ENCODE measurements at places on chromosomes 6 and 20.

GRCh38 chr20:59016795-59017492, 2.3 kb upstream of the TUBB1 start:
- no peak for DNase-seq

DNA sequence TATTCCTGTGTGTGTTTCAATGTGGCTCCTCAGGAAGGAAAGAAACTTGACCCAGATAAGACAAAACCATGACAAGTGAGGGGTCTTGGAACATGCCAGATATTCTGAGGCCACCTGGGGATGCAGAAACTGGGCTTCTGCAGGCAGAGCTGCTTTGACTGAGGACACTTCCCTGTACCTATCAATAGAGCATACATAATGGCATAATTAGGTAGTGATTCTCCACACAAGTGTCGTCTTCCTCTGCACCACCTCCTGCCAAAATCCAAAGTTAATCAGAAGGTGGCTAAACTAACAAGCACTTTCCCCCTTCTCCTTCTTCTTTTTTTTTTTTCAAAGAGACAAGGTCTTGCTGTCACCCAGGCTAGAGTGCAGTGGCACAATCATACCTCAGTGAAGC, 97.1 kb downstream of the KIF13A start:
- no peak for DNase-seq

- DNase-seq: no peak
These were observed 5.5 kb downstream of the BCAS1 start for GRCh38 chr20:54064939-54065338.

DNA sequence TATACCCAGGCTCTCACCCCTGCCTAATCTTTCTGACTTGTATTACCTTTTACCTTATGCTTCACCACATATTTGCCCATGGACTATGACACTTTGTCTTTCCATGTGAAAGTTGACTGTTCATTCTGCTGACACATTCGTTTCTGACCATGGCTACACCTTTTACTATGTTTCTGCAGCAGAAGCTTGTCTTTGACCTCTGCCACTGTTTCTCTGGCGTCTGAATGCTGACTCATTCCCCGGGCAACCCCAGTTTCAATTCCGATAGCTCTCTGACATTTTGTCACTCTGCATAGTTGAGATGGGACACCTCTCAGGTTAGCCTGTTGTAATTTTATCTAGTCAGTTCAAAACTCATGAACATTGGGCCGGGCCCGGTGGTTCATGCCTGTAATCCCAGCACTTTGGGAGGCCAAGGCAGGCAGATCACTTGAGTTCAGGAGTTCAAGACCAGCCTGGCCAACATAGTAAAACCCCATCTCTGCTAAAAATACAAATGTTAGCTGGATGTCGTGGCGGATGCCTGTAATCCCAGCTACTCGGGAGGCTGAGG, 50.7 kb downstream of the SLC26A8 start:
- no peak for DNase-seq

GRCh38 chr6:101853231-101854085, 459.9 kb downstream of the GRIK2 start:
- DNase-seq: no peak

- no peak for DNase-seq
These were observed 218.9 kb downstream of the EYA2 start for GRCh38 chr20:47113362-47114109.

DNA sequence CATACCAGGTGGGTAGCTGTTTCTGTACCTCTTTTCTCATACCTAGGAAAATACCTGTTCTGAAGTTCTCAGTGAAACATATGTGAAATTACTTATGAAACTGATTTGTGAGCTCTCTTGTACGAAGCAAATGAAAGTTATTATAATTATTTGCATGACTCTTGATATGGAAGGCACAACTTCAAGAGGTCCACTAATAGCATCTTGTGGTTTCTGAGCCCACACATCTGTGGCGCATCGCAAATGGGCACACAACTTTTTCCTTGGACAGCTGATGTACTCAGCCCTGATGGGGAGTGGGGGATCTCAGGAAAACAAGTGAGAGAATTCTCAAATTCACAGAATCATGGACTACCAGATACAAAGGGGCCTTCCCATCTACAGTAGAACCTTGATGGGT, 432.3 kb downstream of the CD83 start:
- DNase-seq: no peak

DNA sequence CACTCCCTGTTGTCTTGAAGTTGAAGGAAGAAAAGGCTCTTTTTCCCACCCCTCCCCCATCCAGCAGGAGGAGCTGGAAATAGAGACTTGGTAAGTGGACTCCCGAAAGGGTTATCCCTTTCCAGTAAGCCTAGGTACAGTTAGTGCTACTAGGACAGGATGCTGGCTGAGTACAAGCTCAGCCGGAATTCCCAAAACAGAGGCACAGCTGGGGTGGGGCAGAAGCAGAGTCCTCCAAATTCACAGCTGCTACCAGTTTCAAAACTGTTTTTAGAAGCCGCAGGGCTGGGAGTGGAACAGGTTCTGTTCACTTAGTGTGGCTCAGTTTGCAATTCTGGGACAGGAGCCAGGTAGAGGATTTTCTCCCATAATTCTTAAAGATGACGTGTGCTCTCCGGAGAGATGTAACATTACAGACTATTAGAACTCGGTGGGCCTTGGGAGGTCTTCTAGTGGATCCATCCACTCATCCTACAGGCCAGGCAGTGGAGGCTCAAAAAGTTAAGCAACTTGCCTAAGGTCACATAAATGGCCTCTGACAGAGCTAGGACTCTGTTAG, 19.0 kb upstream of the UTRN start:
- DNase-seq: no peak

DNA sequence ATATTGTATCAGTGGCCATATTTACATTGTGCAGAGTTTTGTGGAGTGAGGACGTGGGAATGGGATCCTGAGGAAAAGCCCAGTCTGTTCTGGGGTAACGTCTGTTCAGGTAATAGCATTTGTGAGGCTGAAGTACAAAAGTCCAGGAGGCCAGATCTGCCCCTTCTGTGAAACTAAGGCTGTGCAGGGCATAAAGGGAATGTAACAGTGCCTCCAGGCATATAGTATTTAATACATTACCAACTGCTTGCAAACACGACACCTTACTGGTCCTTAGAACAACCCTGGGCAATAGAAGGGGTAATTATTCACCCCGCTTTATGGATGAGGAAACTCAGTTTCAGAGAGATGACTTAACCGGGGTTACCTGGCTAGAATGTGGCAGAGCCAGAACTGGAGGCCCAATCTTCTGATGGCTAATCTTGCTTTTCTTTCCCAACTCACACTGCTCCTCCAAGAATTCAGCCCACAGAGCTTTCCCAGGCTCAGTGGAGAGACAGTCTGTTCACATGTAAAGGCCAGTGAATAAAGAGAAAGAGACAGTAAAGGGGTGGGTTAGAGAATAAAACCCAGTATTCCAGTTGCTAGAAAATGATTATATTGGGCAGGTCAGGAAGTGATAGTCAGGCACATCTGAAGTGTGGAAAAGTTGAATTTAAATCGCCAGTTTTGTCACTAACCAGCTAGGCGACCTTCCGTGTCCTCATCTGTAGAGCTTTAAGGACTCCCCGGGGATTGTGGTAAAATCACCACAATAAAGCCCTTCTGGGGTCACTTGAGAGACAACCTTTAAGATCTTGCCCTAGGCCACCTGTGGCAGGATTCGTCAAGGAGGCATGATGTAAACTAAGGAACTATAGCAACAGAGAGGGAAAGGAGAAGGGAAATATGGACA, 280.7 kb upstream of the CITED2 start:
- DNase-seq: no peak

- DNase-seq: no peak
These were observed 167.9 kb downstream of the HAO1 start for GRCh38 chr20:7772371-7772770.

- peak; percentile 34 for DNase-seq
These were observed at the start of gene STK35 for GRCh38 chr20:2101057-2101864. Gene STK35 (plus strand): TSS chr20:2101827. CDS start chr20:2101882, 55 bp downstream.

DNA sequence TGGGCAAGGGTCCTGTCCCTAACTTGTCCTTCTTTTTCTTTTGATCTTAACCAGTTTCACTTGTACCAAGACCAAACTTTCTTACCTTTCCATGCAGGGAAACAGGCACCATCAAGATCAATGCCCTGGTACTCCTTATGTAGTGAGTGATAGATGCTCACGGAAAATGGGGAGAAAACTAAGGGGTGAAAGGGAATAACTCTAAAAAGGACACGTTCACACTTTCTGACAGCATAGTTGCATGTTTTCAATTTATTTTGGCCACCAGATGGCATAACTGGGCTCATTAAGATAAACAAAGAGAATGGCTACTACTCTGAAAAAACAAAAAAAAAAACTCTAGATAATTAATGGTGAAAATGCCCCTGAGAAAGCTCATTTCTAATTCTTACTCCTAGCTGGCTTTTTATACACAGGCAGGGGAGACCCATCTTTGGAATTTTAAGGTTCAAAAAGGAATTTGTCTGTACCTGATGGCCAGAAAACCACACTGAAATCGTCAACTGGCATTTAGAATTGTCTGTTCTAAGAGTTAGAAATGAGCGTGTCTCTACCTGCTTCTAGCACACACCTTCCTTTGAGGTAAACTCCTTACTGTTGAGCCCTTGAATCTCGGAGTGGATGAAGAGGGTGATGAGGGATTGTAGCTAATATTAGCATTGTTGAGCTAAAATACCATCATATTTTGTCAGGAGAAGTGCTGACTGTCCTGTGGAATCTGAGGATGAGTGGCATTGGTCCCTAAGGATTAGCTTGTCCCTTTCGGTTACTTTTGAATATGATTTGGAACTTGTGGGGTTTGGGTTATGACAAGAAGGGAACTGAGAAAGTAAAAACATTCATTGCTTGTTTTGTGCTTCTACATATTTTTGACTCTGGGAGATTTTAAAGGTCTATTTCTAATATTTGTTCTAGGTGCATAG, 62.2 kb upstream of the DDR1 start:
- DNase-seq: no peak

- no peak for DNase-seq
These were observed 58.5 kb downstream of the ANKS1A start for GRCh38 chr6:34947561-34947960.

- no peak for DNase-seq
These were observed 106.8 kb downstream of the GJA10 start for GRCh38 chr6:90000864-90001731.

DNA sequence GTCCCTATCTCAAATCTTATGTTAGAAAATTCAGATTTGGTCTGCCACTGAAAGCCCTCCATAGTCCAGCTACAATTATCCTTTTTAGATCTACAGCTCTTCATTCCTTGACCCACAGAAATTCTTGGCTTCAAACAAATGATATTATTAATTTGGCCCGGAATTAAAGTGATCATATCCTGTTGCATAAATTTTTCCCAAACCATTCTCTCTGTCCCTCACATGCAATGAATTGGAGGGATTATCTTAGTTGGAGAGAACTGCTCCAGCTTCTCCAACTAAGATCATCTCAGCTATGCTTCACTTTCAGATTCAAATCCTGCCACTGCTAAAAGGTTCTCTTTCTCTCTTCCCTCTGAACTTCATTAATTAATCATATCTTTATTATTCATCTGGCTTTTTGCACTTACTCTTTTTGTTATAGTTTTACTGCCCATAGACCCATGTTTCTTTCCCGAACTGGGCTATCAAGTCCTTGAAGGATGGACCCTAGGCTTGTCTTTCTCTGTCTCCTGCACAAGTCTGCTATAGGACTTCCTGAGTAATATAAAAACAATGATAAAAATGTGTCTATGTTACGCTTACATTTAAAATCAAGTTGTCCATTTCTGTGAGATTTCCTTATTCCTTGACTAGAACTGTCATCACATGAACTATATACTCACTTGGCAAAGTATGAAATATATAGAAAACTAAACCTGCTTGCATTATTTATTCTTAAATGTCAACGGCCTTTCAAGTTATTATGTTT, 493.9 kb upstream of the MARCKS start:
- no peak for DNase-seq

GRCh38 chr20:39117491-39117890, 155.3 kb downstream of the DHX35 start:
- DNase-seq: no peak

DNA sequence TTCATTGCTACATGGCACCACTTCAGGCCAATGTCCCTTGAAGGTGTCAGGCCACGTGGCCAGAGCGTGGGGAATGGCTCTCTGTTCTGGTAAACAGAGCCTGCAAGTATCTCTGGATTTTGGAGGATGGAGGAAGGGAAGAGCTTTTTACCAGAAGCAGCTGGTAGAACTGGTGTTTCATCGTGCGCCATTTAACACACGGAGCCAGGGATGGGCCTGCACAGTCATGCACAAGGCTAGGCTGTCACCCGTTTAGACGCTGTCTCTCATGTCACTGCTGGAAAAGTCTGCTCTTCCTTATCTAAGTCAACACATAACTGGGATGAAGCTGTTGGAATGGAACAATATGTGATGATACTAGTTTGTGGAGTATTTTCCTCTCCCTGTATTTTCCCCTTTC, 123.9 kb downstream of the IBTK start:
- no peak for DNase-seq

- no peak for DNase-seq
These were observed 303.2 kb downstream of the PREX1 start for GRCh38 chr20:48524582-48524981.

GRCh38 chr6:134317471-134318131, at the start of gene SGK1:
Gene SGK1 (minus strand): TSS chr6:134318112. CDS start chr6:134317460, 652 bp downstream.
- no peak for DNase-seq

DNA sequence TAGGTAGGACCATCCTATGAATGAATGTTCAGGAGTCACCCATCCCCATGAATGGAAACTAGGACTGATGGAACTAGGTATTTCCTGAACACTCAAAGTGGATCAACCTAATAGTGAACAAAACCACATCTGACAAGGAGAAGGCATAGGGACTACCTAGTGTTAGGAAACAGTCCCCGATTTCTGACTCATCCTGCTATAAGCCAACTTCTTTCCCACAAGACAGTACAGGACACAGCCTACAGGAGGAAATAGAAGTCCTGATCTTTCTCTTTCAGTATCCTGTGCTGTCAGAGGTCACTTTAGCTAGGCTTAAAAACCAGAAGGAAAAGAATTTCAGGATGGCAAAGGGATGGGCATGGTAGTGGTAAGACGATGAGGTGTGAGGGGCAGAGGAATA, 19.5 kb upstream of the GMDS start:
- DNase-seq: no peak

- DNase-seq: no peak
These were observed 158.7 kb upstream of the PDE10A start for GRCh38 chr6:165821754-165822153.

DNA sequence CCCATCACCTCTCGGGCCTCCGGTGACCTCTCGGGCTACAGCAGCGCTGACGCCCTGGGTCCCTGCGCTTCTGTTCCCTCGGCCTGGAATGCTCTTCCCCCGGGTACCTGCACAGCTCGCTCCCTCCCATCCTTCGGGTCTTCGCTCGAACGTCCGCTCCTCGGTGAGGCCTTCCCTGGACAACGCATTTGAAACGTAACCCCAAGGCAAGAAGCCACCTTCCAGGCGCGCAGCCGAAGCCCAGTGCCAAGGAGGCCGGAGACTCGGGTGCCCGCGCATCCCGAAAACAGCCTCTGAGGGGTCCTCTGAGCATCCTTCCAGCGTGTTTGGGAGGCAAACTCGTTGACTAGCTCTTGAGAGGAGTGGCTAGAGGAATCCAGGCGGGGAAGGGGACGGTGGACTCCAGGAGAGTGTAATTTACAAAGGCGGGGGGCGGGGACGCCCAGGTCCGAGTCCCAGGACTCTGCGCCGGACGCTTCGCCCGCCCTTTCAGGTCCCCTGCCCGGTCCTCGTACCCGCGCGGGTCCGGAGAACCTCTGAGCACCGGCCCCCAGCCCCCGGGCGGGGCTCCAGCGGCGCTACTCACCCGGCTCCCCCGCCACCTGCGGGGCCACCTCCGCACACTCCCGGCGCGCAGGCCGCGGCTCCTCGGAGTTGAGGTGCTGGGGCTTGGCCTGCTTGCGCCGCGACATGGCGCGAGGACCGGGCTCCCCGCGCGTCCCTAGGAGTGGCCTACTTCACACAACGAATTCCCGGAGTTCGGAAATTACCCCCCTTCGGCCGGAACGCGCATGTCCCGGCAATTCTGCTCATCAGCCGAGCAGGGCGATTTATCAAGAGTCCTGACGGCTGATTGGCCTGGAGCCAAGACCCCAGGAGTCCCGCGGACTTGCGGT, 86.8 kb downstream of the ZFP64 start:
- no peak for DNase-seq

Measured in activated CD8-positive, alpha-beta memory T cell treated with anti-CD3 and anti-CD28 coated beads for 4 hours (primary cell).